ENCODE measurements at places on chromosomes 2 and 18.

DNA sequence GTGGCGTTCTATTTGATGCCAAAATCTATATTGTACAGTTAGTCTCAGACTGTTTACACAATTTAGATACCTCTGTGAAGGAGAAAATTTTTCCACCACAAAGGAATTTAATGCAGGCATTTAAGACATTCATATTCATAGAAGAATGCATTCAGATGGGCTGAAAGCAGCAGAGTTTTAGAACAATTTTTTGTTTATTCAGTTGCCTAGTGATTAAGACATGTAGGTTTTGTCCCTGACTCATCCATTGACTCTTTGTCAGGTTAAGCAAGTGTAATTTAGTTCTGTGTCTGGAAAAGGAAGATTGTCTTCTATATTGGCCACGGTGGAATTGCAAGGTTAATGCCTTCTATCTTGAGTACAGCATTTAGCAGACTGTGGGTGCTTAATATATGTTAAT lies 515.0 kb downstream of the PARD3B start:
- DNase-seq, result no peak

DNA sequence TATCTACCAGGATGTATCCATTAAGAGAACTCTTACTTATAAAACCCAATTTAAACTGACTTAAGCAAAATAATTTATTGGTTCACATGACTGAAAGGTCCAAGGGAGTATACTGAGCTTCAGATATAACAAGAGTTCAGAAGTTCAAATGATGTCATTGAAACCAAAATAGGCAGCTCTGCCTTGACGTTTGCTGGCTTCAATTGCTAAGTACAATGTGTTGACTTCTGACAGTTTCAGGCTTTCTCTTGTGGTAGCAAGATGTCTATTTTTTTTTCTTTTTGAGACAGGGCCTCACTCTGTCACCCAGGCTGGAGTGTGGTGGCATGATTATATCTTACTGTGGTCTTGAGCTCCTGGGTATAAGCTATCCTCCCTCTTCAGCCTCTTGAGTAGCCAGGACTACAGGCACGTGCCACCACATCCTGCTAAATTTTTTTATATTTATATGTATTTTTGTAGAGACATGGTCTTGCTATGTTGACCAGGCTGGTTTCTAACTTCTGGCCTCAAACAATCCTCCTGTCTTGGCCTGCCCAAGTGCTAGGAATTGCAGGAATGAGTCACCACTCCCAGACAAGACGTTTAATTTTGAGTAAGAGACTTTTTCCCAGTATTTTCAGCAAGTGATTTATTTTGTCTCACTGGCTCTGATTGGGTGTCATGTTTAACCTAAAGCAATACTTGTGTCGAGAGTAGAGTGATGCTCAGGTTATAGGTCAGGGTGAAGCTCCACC lies 184.8 kb downstream of the NR4A2 start:
- no peak for DNase-seq

- no peak for DNase-seq
Observed at GRCh38 chr2:241372361-241372992, 16.4 kb downstream of the FARP2 start.

DNA sequence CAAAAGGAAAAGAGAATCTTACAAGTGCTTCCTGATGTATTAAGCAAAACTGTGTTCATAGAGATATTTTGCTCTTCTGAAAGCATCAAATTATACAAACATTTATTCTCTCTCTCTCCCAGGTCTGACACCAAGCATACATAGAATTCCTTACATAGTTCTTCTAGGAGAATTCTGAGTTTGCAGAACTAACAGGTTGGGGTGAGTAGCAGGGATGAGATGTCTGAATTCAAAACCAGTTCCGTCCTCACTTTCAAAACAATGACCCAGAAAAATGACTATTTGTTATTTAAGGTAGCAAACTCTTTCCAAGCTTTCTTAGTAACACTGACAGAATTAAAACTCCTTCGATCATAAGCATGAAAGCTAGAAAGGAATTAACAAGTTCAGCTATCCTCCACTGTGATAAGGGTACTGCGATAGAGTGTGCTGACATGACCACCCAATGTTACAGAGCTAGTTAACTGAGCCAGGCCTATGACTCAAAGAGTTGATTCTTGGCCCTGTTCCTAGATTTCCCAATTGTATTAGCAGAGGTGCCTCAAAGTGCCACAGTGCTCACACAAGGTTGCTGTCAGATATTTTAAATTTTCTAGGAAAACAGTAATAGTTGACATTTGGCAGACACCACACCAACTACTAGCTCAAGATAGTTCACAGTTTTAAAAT lies 85.8 kb upstream of the SETBP1 start:
- DNase-seq, result no peak

GRCh38 chr18:54801374-54801773 lies 26.9 kb upstream of the RAB27B start:
- DNase-seq, result no peak

GRCh38 chr18:51397347-51397962 lies 200.0 kb upstream of the MEX3C start:
- DNase-seq, result no peak

GRCh38 chr2:102796337-102796736 lies 34.5 kb downstream of the TMEM182 start:
- no peak for DNase-seq

GRCh38 chr2:237723602-237724001 lies 75.0 kb upstream of the RBM44 start:
- no peak for DNase-seq

- DNase-seq, result no peak
Observed at GRCh38 chr2:130243359-130243758, 45.1 kb upstream of the TUBA3E start.

- DNase-seq, result no peak
Observed at GRCh38 chr18:9786631-9787030, 78.5 kb downstream of the RAB31 start.

DNA sequence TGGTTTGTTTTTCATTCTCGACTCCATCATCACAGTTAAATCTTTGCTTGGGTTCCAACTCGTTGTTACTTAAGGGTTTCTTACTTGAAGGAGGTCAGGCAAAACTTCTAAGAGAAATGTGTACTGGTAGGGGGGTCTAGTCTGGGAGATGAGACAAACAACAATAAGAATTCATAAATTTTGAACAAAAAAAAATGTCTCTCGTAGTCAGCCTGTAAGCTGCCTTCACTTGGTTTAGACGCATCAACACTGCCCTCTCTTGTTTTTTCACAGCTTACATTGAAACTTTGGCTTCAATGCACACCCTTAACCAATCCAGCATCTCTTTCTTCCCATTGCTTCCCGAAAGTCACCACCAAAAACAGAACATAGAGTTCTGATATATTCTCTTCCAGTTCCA lies 576.4 kb upstream of the PIK3C3 start:
- no peak for DNase-seq

GRCh38 chr2:215401896-215402379 lies 33.9 kb downstream of the FN1 start:
- DNase-seq, result no peak

DNA sequence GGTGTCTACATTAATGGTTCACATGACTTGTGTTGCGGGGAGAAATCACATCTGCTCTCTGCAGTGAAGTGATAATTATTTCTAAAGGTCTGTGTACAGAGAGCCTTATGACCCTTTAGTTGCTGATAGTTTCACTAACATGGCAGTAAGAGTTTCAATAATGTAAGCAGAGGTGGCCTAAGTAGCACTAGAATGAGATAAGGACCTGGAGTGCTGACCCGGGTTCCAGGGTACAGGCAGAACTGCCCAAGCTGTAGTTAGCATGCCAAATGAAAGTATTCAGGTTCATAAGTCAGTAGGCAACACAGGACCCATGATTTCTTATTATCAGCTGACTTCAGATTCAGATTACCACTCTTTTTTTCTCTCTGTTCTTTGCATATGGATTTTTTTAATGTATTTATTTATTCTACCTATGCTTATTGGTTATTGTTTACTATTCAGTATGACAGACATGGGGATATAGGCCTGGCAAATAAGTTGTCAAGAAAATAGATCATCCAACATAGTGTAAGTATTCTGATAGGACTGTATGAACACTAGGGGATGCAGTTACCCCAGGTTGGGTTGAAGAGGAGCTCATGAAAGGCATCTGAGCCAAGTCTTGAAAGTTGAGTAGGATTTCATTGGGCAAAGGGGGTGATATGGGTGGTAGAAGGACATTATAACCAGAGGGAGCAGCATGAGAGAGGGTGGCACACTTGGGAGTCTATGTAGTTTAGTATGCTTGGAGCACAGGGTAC lies 105.2 kb downstream of the CCDC85A start:
- DNase-seq, result no peak

GRCh38 chr2:84631047-84631446 lies 114.7 kb downstream of the DNAH6 start:
- DNase-seq, result no peak
